Activated T-cell treated with anti-CD3 and anti-CD28 coated beads, Interleukin-2, amount 50 U/mL, for 72 hours (primary cell): ENCODE measurements at places on chromosomes 12 and 14. TPM values are rescaled to one million over a fixed set of nuclear protein-coding genes. Genes with fewer than 3 reads are reported as not detected.

DNA sequence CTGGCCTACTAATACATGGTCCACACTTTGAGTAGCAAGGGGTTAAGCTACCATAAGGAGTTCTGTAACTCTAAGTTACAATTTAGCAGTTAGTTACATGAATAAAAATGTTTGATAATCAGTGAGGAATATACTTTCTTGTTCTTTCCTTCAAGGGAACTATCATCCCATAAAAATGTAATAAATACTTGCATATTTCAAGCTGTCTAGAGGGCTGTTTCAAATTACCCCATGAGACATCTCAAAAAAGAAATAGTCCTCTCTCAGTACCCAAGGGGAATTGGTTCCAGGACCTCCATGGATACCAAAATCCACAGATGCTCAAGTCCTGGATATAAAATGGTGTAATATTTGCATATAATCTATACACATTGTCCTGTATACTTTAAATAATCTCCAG lies 48.7 kb upstream of the GNG2 start:
- no peaks in the 10 kb centered on the region for H3K27me3 ChIP-seq
- peaks cover 5% of the 10 kb centered on the region for H3K4me1 ChIP-seq
- no peak for DNase-seq
- H3K4me3 ChIP-seq, result no peak overlapping the region
- H3K27ac ChIP-seq, result no peak overlapping the region

GRCh38 chr14:26810631-26811030 lies 212.8 kb upstream of the NOVA1 start:
- no peaks in the 10 kb centered on the region for H3K4me1 ChIP-seq
- H3K4me3 ChIP-seq, result no peak overlapping the region
- H3K27me3 ChIP-seq, result no peaks in the 10 kb centered on the region
- DNase-seq, result no peak

DNA sequence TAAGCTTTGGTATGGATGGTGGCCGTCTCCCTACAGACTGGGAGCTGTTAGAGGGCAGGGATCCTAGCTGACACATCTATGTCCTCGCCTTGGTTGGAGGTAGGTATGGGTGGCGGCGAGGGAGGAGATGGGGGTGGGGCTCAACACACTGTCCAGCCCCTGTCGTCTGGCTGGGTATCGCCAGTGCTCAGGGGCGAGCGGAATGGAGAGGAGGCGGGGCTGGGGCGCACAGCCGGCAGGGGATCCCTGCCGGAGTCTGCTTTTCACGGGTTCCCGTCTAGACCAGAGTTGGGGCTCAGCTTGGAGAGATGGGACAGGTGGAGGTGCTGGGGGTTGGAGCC lies 16.1 kb downstream of the TAMALIN start:
- H3K4me3 ChIP-seq, result peak overlapping the region; percentile 94
- no peaks in the 10 kb centered on the region for H3K36me3 ChIP-seq
- peaks cover 49% of the 10 kb centered on the region for H3K4me1 ChIP-seq
- peak; percentile 44 for DNase-seq
- H3K27ac ChIP-seq, result no peak overlapping the region

WDR89 gene
- total RNA-seq, result 18.1 TPM

- no peaks in the 10 kb centered on the region for H3K4me1 ChIP-seq
- H3K36me3 ChIP-seq, result no peaks in the 10 kb centered on the region
- H3K4me3 ChIP-seq, result no peak overlapping the region
- peak; percentile 23 for DNase-seq
- H3K27ac ChIP-seq, result no peak overlapping the region
- H3K27me3 ChIP-seq, result no peaks in the 10 kb centered on the region
Measured at GRCh38 chr12:94133964-94134795, 14.2 kb upstream of the PLXNC1 start.

GRCh38 chr12:73547421-73547820 lies 990.2 kb upstream of the ATXN7L3B start:
- H3K4me1 ChIP-seq, result no peaks in the 10 kb centered on the region
- H3K36me3 ChIP-seq, result no peaks in the 10 kb centered on the region
- no peak for DNase-seq
- no peak overlapping the region for H3K4me3 ChIP-seq
- no peaks in the 10 kb centered on the region for H3K27me3 ChIP-seq
- no peak overlapping the region for H3K27ac ChIP-seq

DNA sequence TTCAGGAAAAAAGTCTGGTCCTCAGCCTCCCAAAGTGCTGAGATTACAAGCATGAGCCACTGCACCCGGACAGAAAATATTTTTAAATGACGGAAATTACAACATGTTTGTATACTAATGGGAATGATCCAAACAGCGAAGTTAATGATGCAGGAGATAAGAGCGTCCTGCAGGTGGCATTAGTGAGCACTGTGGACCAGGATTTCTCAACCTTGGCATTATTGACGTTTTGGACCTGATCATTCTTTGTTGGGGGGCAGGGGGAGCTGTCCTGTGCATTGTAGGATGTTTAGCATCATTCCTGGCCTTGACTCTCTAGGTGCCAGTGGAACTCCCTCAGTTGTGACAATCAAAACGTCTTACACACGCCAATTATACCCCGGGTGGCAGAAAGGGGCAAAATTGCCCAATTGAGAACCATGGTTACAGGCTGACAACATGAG lies 34.1 kb downstream of the SCFD1 start:
- peak; percentile 13 for DNase-seq
- H3K27ac ChIP-seq, result no peak overlapping the region
- H3K27me3 ChIP-seq, result no peaks in the 10 kb centered on the region
- H3K36me3 ChIP-seq, result no peaks in the 10 kb centered on the region
- no peaks in the 10 kb centered on the region for H3K4me1 ChIP-seq

- no peak overlapping the region for H3K4me3 ChIP-seq
- H3K4me1 ChIP-seq, result no peaks in the 10 kb centered on the region
- H3K27ac ChIP-seq, result no peak overlapping the region
- H3K36me3 ChIP-seq, result no peaks in the 10 kb centered on the region
Measured at GRCh38 chr12:77429426-77429825, 364.1 kb upstream of the E2F7 start.

GRCh38 chr12:99957866-99958466 lies 26.8 kb downstream of the ANKS1B start:
- no peaks in the 10 kb centered on the region for H3K36me3 ChIP-seq
- no peaks in the 10 kb centered on the region for H3K27me3 ChIP-seq
- no peak overlapping the region for H3K4me3 ChIP-seq
- H3K27ac ChIP-seq, result no peak overlapping the region
- no peaks in the 10 kb centered on the region for H3K4me1 ChIP-seq

DNA sequence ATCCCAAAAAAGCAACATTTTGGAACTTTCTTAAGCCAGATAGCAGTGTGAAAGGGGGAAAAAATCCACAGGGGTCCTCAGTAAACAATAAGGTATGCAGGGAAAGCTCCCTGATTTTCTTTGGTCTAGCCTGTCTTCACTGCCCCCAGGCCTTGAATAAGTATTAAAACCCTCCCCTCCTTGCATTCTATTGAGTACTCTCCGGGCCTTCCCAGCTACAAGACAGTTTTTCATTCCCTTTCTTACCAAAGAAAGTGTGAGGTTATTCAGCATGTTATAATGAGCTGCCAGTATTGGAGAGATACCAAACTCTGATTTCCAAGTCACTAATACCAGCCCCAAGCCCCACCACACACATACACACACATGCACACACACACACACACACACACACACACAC lies 59.8 kb upstream of the KIF21A start:
- H3K27me3 ChIP-seq, result no peaks in the 10 kb centered on the region
- H3K4me3 ChIP-seq, result no peak overlapping the region
- H3K36me3 ChIP-seq, result no peaks in the 10 kb centered on the region
- no peak overlapping the region for H3K27ac ChIP-seq

DNA sequence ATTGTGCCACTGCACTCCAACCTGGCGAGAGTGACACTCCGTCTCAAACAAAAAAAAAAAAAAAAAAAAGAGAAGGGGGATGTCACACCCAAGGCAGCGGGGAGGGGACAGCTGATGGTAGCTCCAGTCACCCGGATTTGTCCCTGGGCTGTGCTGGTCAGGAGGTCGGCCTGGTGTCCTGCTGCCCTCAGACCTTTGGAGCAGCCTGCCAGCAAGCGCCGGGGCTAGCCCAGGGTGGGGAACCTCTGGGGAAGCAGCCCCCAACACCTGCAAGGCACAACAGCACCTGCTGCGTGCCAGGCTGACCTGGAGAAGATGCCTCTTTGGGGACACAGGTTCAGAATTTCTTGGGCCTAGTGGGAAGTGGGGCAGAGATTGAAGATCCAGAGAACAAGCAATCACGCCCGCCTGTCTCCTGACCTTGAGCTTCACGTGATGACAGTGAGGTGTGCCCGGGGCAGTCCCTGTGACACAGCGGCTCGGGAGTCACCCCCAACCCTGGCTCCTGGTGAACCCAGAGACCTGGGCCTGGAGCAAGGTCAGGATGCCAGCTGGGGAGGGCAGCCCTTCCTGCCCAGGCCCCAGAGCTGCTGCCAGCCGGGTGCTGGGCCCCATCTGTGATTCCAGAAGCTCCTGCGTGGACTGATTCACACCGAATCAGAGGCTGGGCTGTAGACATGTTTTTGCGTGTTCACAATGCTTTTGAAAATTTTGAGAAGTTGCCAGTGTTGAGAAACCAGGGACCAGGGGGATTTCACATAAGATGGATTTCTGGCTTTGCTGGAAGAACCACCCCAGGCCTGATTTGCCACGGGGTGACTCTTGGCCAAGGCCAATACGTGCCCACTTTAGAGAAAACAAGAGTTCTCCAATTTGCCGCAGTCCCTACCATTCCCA lies 66.4 kb downstream of the RFLNA start:
- no peaks in the 10 kb centered on the region for H3K27me3 ChIP-seq
- no peaks in the 10 kb centered on the region for H3K4me1 ChIP-seq
- no peak for DNase-seq
- H3K27ac ChIP-seq, result no peak overlapping the region
- peaks cover 6% of the 10 kb centered on the region for H3K36me3 ChIP-seq

OR11H6 gene
- not detected for total RNA-seq

MMP19 gene
- 0.81 TPM for total RNA-seq
